Testis (tissue), 5 donors: ENCODE measurements at places on chromosomes 6 and 20. TPM values are rescaled to one million over a fixed set of nuclear protein-coding genes. Genes with fewer than 3 reads are reported as not detected.

Gene SLC24A3
- total RNA-seq: 2.4 TPM

Gene OR2J3
- total RNA-seq: 1.7 TPM

Gene RBPJL
- 0.43 TPM for total RNA-seq

Gene CST7
- 0.56 TPM for total RNA-seq

Gene MRAP2
- 5.4 TPM for total RNA-seq

Gene C6orf52
- total RNA-seq: 7.9 TPM

Gene SLC17A3
- 0.68 TPM for total RNA-seq

Gene BANF2
- total RNA-seq: 60.2 TPM

Gene C6orf136
- 22.0 TPM for total RNA-seq

Gene STK38
- total RNA-seq: 20.4 TPM

Gene CAP2
- total RNA-seq: 2.9 TPM

Gene PPIL6
- 26.7 TPM for total RNA-seq

Gene FOXQ1
- total RNA-seq: 1.7 TPM

Gene HTR1B
- 2.5 TPM for total RNA-seq

Gene HTR1E
- 0.87 TPM for total RNA-seq

Gene IPCEF1
- total RNA-seq: 4.8 TPM

Gene KCNK16
- not detected for total RNA-seq

Gene NHLRC1
- total RNA-seq: 3.1 TPM

Gene C20orf141
- 53.6 TPM for total RNA-seq

Gene PTCHD4
- total RNA-seq: 0.68 TPM

Gene COL11A2
- total RNA-seq: 8.6 TPM

Gene MEP1A
- total RNA-seq: 0.93 TPM

Gene TNFAIP3
- total RNA-seq: 12.6 TPM

Gene MLIP
- total RNA-seq: 0.63 TPM

Gene DCBLD1
- 22.2 TPM for total RNA-seq

Gene FBXL4
- 17.8 TPM for total RNA-seq

Gene LHFPL5
- total RNA-seq: 0.24 TPM
